ENCODE measurements at places on chromosomes 3 and 15. TPM values are rescaled to one million over a fixed set of nuclear protein-coding genes. Genes with fewer than 3 reads are reported as not detected.

Gene PPM1L
- 1.5 TPM for polyA plus RNA-seq

Gene ITIH1
- 0.50 TPM for polyA plus RNA-seq

Gene PTPN9
- polyA plus RNA-seq, result 7.1 TPM

Gene KLF15
- 18.2 TPM for polyA plus RNA-seq

Gene KLHL6
- polyA plus RNA-seq, result 12.7 TPM

Gene STRIT1
- not detected for polyA plus RNA-seq

Gene GRK7
- polyA plus RNA-seq, result 0.06 TPM

Gene SHC4
- polyA plus RNA-seq, result 0.20 TPM

Gene CAMP
- polyA plus RNA-seq, result 1.5 TPM

Gene CD80
- 0.89 TPM for polyA plus RNA-seq

- H3K27me3 ChIP-seq, result no peaks in the 10 kb centered on the region
- no peaks in the 10 kb centered on the region for H3K4me1 ChIP-seq
- H3K27ac ChIP-seq, result no peak overlapping the region
- DNase-seq, result no peak
- peaks cover 27% of the 10 kb centered on the region for H3K36me3 ChIP-seq
- H3K4me3 ChIP-seq, result no peak overlapping the region
Measured at GRCh38 chr3:64520334-64520733, 167.5 kb downstream of the ADAMTS9 start.

DNA sequence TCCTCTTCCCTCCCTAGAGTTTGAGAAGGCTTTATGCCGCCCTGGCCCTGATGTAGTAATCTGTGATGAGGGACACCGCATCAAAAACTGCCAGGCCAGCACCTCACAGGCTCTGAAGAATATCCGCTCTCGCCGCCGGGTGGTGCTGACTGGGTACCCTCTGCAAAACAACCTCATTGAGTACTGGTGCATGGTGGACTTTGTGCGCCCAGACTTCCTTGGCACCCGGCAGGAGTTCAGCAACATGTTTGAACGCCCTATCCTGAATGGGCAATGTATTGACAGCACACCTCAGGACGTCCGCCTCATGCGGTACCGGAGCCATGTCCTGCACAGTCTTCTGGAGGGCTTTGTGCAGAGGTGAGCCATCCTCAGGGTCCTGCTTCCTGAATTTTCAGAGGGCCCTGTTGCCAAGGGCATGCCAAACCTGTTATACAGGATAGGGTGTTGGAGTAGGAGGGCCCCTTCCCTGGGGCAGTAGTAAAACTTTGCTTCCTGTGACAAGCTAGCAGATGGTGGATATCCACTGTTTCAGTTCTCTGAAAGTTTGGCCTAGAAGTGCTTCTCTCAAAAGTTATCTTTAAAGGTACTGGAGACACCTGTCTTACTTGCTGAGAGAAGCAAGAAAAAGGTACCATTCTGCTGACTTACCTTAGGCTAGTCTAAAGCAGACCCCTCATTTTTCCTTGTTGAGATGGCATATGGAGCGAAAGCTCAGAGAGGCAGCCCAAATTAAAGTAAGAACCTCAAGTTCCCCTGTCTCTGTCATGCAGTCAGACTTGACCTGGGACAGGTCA, 33.7 kb upstream of the TEX264 start:
- H3K36me3 ChIP-seq, result peaks cover 20% of the 10 kb centered on the region
- peak; percentile 46 for DNase-seq
- H3K4me3 ChIP-seq, result no peak overlapping the region
- no peaks in the 10 kb centered on the region for H3K4me1 ChIP-seq
- no peaks in the 10 kb centered on the region for H3K27me3 ChIP-seq
- no peak overlapping the region for H3K27ac ChIP-seq

GRCh38 chr15:89776274-89777072, at the start of gene MESP2:
MESP2 (plus strand) TSS chr15:89776332; CDS start chr15:89776358, 26 bp downstream.
- no peaks in the 10 kb centered on the region for H3K36me3 ChIP-seq
- no peak within 1 kb of the TSS for H3K27ac ChIP-seq
- no peak within 1 kb of the TSS for H3K4me3 ChIP-seq
- peaks cover 6% of the 10 kb centered on the region for H3K4me1 ChIP-seq
- DNase-seq, result peak; percentile 93

- H3K27ac ChIP-seq, result no peak overlapping the region
- no peak for DNase-seq
- H3K27me3 ChIP-seq, result no peaks in the 10 kb centered on the region
- peaks cover 9% of the 10 kb centered on the region for H3K4me1 ChIP-seq
- H3K4me3 ChIP-seq, result no peak overlapping the region
Measured at GRCh38 chr3:194745422-194746184, 59.9 kb downstream of the FAM43A start.

DNA sequence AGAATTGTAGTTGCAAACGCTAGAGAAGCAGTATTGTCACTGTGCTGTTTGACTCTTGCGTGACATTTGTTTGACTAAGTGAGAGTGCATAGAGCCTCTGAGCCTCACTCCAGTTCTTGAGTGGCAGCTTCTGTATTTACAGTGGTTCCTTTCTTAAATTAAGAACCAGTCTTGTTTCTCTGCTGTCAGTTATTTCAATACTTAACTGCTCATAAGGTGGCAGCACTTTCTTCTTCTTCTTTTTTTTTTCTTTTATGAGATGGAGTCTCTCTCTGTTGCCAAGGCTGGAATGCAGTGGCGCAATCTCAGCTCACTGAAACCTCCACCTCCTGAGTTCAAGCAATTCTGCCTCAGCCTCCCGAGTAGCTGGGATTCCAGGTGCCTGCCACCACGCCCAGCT, 372.1 kb downstream of the LPP start:
- peak; percentile 20 for DNase-seq
- H3K4me1 ChIP-seq, result no peaks in the 10 kb centered on the region
- no peaks in the 10 kb centered on the region for H3K27me3 ChIP-seq
- peaks cover 6% of the 10 kb centered on the region for H3K36me3 ChIP-seq
- H3K27ac ChIP-seq, result no peak overlapping the region
- no peak overlapping the region for H3K4me3 ChIP-seq

DNA sequence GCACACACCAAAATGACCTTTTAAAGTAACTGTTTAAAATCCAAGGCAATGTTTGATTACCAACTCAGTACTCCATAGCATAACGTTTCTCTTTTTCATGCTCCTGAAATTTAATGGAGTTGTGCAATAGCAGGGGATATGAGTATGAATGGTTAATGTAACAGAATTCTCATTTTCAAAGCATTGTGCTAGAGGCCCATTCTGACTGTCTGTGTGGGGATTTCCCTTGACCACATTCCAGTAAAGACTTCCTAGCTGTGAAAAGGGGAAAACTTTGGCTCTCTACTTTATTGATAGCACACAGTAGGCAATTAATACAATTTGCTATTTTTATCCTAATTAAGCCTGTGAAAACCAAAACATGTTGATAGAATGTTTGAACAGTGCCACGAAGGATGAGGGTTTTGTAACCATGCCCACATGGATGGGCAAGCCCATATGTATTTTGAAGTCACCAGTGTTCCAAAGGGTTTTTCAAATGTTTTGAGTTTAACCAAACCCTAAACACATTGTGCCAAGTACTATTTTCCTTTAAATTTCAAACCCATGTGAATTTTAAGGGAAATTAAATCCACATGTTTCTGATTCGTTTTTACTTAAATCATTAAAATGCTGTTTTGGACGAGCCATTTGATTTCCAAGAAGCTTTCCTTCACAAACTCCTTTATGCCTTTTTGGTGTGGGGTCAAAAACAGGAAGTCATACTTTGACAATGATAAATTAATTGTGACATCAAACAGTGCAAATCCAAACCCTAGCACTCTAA, 261.2 kb downstream of the SHOX2 start:
- H3K27me3 ChIP-seq, result no peaks in the 10 kb centered on the region
- H3K27ac ChIP-seq, result no peak overlapping the region
- no peak for DNase-seq
- H3K4me1 ChIP-seq, result no peaks in the 10 kb centered on the region
- no peak overlapping the region for H3K4me3 ChIP-seq

GRCh38 chr3:45486136-45486535, 97.8 kb downstream of the LARS2 start:
- H3K27me3 ChIP-seq, result no peaks in the 10 kb centered on the region
- H3K4me3 ChIP-seq, result no peak overlapping the region
- DNase-seq, result no peak
- no peaks in the 10 kb centered on the region for H3K4me1 ChIP-seq
- H3K27ac ChIP-seq, result no peak overlapping the region

GRCh38 chr3:195999896-196000295, 82.0 kb downstream of the TFRC start:
- DNase-seq, result peak; percentile 80
- H3K27ac ChIP-seq, result no peak overlapping the region
- H3K36me3 ChIP-seq, result no peaks in the 10 kb centered on the region
- H3K4me1 ChIP-seq, result no peaks in the 10 kb centered on the region

DNA sequence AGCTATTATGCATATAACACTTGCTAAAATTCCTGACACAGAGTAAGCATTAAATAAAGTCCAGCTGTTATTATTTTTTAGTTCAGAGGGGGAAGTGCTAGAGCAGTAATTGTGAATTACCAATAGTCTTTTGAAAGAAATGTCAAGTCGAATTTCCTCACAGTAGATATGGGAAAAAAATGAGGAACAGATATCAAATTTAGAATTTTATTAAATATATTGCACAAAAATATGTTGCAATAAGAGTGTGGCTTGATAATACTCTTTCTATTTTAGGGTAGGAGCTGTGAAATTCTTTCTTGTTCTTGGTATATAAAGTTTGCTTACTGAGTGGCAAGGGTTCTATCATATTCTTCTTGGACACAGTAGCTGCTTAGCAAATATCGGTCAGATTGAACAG, 181.3 kb downstream of the NFKBIZ start:
- H3K4me1 ChIP-seq, result no peaks in the 10 kb centered on the region
- no peaks in the 10 kb centered on the region for H3K27me3 ChIP-seq
- no peak for DNase-seq
- no peak overlapping the region for H3K4me3 ChIP-seq

DNA sequence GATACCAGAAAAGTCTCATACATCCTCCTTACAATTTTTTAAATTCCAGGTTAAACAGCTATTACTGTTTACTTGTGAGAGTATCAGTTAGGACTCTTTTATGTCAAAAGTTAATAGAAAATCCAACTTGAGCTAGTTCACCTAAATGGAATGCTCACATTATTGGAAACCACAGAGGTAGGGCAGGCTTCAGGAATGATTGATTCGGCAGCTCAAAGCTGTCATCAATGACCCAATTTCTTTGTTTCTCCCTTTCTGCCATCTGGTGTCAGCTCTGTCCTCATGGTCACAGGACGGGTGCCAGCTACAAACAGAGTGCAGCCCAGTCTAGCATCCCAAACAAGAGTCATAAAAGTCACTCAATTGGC, 32.2 kb downstream of the CFAP20DC start:
- no peaks in the 10 kb centered on the region for H3K27me3 ChIP-seq
- no peaks in the 10 kb centered on the region for H3K36me3 ChIP-seq
- no peak overlapping the region for H3K27ac ChIP-seq
- no peaks in the 10 kb centered on the region for H3K4me1 ChIP-seq

DNA sequence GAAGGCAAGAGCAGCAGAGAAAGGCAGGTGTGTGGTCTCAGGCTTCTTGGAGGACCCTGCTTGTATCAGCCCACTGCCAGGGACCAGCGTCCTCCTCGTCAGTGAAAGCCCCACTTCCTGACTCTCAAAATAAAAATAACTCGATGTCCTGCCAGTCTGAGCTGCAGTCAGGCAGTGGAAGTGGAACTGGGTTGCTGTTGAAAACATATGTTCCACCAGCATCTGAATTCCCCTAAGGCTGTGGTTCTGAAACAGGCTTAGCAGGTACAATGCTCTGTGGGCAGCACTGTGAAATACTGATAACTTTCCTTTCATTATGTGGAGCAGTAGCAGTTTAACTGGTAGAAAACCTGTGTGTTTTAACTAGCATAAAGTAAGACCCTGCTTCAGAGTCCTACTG, 121.6 kb upstream of the EIF1B start:
- H3K27me3 ChIP-seq, result no peaks in the 10 kb centered on the region
- DNase-seq, result peak; percentile 4
- H3K4me3 ChIP-seq, result no peak overlapping the region
- H3K4me1 ChIP-seq, result no peaks in the 10 kb centered on the region
- H3K27ac ChIP-seq, result no peak overlapping the region
- no peaks in the 10 kb centered on the region for H3K36me3 ChIP-seq

DNA sequence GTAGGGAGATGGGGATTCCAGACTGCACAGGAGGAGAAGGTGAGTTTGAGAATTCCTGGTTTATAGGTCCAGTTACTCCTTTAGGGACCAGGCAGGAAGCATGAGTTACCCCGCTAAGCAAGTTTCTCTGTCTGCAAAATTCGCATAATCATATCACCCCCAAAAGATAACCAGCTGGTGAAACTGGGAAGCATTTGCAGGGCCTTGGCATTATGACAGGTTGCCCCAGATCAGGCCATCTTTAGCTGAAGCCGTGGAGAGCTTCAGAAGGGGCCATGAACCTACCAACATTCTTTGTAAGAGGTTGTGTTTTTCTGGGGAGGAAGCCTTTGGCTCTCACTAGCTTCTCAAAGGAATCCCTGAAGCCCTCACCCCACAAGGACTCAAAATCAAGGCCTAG, 29.4 kb downstream of the ATP2B2 start:
- H3K27ac ChIP-seq, result no peak overlapping the region
- no peaks in the 10 kb centered on the region for H3K4me1 ChIP-seq
- no peak for DNase-seq
- H3K27me3 ChIP-seq, result no peaks in the 10 kb centered on the region
- H3K36me3 ChIP-seq, result no peaks in the 10 kb centered on the region

DNA sequence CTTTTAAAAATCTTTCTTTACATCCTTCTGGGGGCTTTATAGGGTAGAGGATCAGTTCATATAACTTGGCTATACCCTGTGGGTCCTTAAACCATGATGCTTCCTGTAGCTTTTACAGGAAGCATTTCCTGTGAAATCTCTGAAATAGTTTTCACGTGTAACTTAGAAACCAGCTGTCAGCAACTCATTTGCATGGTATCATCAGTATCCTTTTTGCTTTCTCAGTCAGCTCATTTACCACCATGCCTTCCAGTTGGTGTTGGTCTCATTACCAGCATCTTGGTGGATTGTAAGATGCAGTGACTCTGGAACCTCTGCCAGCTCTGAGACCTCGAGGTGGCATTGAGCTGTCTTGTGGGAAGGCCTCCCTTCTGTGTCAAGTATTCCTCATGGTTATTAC, 96.7 kb upstream of the MYZAP start:
- no peaks in the 10 kb centered on the region for H3K27me3 ChIP-seq
- DNase-seq, result no peak
- peaks cover 20% of the 10 kb centered on the region for H3K4me1 ChIP-seq
- no peak overlapping the region for H3K27ac ChIP-seq
- H3K4me3 ChIP-seq, result no peak overlapping the region
- H3K36me3 ChIP-seq, result no peaks in the 10 kb centered on the region

DNA sequence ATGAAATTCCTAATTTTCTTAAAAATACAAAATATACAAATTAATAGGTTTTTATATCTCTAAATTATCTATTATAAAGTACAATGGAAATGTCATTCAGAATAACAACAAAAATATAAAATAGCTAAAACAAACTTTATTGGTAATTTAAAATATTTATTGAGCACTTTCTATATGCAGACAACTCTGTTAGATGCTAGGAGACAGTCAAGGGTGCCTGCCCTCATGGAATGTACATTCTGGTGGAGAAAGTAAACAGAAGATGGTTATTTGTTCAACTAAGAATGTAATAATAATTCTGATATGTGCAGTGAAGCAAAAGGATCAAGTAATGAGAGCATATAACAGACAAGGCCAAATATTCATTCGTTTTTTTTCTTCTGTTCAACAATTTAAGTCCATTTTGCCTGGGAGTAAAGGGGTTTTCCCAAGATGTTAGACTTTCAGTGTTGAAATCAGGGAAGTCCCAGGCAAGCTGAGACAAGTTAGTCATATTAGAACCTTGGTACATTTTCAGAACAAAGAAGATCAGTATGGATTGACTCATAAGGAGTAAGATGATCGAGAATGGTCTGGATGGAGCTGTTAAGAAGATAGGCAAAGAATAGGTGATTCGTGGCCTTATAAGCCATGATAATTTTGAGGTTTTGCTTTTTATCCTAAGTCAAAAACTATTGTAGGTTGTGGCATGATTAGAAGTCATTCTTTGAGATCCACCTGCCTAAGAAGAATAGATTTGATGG, 150.2 kb upstream of the MLF1 start:
- H3K4me3 ChIP-seq, result no peak overlapping the region
- no peak for DNase-seq
- H3K36me3 ChIP-seq, result no peaks in the 10 kb centered on the region
- H3K4me1 ChIP-seq, result no peaks in the 10 kb centered on the region
- no peaks in the 10 kb centered on the region for H3K27me3 ChIP-seq
